ENCODE measurements at places on chromosomes 2 and 18.
A peak's percentile ranks its signal among the peaks of the same experiment; 100 is the strongest.

GRCh38 chr2:162710287-162710890 is 128.2 kb downstream of the KCNH7 start:
- DNase-seq, result no peak

DNA sequence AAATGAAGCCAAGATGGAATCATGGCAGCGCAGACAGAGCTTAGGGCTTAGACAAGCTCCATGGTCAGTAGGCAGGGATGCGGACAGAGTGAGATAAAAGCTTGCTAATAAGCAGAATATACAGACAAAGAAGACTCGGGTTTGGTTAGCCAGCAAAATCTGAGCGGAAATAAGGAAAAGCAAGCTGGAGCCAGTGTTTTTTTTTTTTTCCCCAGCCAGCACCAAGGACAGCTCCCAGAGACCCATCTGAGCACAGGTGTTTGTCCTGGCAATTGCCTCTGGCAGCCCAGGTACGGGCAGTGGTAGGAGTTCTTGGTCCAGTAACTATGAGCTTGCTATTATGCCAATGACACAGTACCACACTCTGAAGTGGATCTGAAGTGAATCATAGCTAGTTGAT is 187.6 kb downstream of the ADCYAP1 start:
- DNase-seq, result no peak

DNA sequence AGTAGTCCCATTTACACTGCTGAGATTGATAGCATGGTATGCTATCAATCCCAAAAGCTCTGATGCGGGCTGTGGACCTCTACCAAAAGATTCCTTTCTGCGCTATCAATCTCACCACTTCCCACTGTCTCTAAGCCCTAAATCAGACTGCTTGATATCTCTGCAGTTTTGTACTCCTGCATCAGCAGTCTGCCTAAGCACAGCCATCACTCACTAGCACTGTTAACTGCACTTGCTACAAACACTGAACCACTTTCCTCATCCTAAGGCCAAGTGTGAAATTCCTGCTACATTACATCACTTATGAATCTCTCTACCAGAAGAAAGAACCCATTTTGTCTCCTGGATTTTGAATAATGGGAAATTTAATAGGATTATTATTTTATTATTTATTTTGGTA is 237.0 kb downstream of the HNMT start:
- DNase-seq, result no peak

DNA sequence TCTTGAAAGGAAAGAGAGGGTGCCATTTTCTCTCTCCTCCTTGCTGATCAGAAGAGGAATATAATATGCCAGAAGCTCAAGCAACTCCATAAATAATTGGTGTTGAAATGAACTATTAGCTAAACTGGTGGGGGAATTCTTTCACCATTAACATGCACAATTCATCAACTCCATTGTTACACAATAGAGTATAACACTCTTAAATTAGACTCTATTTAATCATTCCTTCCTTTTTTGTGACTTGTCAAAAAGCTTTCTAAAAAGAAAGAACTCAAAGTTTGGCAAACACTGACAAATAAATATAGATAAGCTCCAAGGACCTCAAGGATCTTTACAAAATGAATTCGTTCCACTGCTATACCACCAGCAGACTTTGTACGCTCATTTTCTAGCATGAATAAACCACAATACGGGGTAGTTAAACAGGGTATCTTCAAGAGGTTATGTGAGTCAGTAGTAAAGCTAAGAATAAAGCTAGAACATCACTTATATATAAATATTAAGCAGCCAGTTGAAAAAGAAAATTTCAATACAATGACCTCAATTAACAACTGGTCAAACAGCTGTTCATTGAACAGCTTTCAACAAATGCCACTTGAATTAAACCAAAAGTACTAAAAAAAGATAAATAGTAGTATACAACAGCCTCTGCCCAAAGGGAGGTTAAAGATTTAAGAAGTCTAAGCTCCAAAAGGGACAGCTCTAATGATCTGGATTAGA is 6.4 kb downstream of the TRAK2 start:
- DNase-seq, result peak; percentile 55

DNA sequence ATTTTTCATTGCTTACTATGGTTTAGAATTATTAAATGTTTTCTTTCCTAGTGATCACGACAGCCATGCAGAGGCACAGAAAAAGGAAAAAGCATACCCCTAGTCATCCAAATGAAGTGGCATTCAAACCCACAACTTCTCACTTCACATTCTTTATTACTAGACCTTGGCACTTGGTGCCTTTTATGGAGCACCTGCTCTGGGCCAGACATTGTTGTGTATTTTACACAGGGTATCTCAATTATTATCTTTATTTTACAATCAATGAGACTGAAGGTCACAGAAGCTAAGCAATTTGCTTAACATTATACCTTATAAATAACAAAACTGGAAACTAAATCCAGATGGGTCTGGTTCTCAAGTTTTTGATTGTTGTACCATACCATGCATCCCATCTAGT is 235.3 kb downstream of the LRATD1 start:
- no peak for DNase-seq

DNA sequence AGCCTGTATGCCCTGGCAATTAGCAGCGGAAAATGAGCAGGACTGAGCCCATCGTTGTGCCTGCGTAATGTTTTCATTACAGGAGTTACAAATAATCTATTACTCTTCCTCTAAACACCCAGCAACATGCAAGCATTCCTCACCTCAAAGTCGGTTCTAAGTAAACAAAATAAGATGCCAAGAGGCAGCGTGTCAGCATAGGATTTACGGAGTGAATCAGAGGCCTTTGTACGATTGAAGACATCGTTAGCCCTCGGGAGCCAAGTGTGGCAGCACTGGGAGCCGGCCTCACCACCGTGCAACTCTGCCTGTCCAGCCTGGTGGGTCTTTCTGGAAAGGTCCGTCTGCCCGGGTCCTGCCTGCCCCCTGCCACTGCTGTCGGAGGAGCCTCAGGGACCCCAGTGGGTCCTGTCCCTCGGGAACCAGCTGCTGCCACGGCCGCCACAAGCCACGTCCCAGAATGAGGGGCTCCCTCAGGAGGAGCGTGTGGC is 80.1 kb upstream of the CTDP1 start:
- no peak for DNase-seq
